ENCODE measurements at places on chromosomes 7 and 10. TPM values are rescaled to one million over a fixed set of nuclear protein-coding genes. Genes with fewer than 3 reads are reported as not detected.
A peak's percentile ranks its signal among the peaks of the same experiment; 100 is the strongest.

- no peak for DNase-seq
Measured at GRCh38 chr7:67738958-67739357, 742.3 kb downstream of the TYW1 start.

The TAS2R41 gene
- not detected for total RNA-seq

DNA sequence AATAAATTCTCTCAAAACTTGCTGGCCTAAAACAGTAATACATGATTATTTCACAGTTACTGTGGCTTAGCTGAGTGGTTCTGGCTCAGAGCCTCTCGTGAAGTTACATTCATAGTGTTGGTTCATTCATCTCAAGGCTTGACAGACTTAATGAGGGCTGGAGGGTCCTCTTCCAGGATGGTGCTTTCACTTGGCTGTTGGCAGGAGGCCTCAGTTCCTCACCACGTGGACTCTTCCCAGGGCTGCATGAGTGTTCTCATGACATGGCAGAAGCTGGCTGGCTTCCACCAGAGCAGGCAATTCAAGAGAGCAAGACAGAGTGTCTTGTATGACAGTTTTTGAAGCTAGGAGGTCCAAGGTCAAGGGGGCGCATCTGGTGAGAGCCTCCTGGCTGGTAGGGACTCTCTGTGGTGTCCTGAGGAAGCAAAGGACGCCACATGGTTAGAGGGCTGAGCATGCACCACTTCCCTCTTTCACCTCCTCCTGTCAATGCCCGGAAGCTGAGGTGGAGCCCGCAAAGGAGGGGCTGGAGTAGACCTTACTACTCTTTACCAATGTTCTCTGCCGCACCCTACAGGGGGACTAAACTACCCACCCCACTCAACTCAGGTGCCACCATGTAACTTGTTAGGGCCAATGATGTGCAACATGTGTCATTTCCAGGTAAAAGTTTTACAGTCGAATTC is 58.2 kb upstream of the YAE1 start:
- DNase-seq, result peak; percentile 69

DNA sequence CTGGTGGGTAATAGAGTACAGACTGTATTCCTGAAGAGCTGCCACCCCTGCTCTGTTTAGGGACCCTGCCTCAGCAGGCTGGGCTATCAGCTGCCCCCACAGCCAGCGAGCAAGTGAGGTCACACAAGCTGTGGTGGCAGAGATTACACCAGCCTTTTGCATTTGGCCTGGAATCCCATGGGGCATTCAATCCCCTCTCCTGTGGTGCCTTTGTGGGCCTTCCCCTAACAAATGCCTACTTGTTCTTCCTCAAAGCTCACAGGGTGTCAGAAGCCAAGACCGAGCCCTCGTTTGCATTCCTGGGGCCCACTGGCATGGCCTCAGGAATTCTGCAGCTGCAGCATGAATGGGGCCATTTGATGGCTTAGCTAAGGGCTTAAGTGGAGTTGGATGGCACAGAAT is 212.7 kb upstream of the PHYHIPL start:
- peak; percentile 50 for DNase-seq

DNA sequence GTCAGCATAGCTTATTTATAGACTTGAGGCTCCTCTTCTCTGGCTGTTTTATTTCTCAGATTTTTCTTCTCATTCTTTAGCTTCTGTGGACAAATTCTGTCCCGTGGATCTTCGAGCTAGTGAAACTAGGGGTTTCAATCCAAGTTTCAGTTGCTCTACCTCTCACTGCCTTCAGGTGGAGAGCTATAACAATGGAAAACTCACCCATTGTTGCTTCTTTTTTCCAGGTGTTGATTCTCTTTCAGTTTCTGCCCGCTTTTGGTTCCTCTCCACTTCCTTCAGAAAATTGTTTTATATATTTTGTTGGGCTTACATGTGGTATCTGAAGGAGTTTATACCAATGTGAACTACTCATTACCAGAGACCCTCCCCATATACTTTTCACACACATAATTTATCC is 266.1 kb downstream of the TCF7L2 start:
- no peak for DNase-seq

DNA sequence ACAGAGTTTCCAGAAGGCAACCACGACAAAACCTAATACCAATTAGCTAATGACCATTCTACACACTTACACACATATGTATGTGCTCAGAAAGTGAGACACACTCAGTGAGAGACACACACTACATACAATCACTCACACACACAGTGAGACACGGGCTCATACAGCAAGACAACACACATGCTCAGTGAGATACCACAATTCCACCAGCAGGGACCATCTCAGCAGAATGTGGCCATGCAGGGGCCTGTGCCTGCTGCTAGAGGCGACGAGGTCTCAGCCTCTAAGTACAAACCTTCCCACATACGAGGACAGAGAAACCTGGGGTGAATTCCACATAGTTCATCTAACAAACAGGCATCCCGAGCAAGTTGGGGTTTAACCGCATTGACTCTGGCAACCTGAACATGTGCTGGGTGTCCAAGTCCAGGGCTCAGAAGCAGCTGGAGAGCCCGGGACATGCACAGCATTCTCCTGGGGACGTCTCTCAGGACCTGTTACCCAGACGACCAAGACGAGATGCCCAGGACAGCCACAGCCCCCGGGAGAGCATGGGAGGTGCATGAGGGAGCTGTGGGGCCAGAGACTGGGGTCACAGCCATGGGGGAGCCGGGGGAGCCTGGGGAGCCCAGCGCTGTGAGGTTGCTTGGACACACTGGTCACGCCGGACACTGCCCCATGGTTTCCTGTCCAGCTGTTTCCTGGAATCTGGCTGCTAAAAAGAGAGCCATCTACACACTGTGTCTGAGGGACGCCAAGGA is 523.6 kb downstream of the PTPRN2 start:
- no peak for DNase-seq

DNA sequence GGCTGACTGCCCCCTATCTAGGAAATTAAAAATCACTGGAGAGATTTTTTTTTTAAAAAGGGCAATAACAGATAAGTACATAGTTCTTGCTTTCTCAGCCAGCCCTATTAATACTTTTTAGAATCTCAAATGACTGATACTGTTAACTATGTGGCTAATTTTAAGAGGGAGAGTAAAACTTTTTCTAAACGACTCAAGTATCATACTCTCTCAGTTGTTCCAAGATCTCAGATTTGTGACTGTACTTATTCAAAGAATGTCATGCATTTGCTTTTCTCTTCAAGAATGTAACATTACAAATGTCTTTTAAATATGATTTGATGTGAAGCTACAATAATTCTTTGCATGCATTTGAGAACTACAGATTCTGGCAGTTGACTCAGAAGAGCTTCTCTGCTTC is 55.4 kb upstream of the RAB11FIP2 start:
- DNase-seq, result no peak

DNA sequence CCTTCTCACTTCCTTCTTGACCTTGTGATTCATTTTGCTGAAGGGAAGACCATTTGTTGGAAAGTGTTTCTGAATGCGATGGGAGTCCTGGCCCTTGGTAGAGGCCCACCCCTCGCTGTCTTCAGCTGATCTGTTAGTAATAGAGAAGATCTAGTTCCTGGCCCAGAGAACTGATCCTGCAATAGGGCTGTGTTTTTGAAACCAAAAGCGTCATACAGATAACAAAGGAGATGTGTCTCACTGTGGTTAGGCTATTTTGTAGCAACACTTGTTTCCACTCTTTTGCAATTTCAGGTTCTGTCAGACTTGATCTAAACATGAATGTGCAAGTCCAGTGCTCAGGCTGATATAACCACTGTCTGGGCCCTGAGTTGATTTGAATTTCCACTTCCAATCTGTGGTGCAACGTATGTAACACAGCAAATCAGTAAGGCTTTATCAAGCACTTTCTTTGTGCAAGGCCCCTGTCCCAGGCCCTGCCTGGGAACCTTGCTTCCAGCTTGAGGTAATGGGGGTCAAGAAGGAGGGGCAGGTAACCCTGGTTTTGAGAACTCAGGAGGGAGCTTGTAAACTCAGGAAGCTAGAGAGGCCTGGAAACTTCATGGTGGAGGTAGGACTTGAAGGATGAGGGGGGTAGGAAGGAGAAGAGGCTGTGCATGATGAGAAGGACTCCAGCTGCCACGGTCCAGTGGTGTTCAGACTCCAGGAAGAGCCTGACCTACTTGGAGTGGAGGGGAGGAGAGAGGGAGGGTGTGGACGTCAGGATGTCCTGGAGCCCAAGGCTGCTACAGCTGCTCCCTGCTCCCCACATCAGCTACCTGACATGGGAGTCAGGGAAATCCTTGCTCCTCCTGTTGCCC is 42.2 kb upstream of the SRGN start:
- peak; percentile 36 for DNase-seq

DNA sequence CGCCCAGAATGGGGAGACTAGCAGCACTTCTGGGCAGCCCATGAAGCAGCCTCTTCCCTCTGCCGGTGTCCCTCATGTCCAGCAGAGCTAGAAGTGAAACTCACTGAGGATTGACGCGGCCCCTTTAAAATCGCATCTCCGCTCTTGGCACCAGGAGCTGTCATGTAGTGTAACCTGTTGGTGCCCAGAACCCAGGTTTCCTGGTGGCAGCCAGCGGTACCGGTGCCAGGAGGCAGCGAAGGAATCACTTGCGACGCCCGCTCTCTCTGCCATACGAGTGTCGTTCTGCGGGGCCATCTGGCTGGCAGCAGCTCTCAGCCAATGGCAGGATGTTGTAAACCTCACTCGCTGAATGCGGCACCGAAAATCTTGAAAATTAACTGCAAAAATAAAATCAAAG is 82.7 kb downstream of the CUX1 start:
- peak; percentile 89 for DNase-seq

- DNase-seq, result no peak
Measured at GRCh38 chr7:103379270-103379975, 32.0 kb downstream of the PSMC2 start.

The FEZF1 gene
- total RNA-seq, result not detected

GRCh38 chr10:98444314-98445006 is 2.3 kb downstream of the HPS1 start:
- DNase-seq, result peak; percentile 39

DNA sequence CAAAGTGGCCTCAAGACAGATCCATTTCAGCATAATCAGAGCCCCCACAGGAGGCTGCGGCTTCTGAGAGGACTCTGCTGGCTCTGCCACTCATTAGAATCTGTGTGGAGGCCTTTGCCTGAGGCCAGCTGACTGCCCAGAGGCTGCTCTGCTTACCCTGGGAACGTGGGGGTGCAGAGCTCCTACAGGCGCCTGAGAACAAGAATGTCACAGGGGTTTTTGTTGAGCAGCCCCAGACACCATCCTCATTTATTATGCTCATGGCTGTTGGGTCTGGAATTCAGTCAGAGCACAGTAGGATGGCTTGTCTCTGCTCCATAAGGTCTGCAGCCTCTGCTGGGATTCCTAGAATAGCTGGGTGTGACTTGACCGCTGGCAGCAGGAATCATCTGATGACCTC is 101.8 kb upstream of the GDF10 start:
- DNase-seq, result no peak

GRCh38 chr10:61554925-61555324 is 101.7 kb upstream of the TMEM26 start:
- no peak for DNase-seq

DNA sequence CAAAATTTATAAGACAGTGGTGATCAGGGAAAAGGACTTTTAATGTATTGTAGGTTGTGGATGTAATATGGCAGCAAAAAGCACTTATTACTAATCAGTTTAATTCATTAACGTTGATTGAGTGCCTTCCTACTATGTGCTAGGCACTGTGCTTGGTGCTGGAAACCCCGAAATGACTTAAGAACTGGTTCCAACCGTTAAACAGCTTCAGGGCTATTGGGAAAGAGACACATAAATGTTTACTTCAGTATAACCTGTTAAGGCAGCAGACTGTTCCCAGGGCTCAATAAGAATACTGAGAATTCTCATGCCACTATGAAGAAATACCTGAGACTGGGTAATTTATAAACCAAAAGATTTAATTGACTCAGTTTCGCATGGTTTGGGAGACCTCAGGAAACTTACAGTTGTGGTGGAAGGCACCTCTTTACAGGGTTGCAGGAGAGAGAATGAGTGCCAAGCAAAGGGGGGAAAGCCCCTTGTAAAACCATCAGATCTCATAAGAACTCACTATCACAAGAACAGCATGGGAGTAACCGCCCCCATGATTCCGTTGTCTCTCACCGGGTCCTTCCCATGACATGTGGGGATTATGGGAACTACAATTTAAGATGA is 1.1 kb upstream of the SLC25A13 start:
- no peak for DNase-seq

The CRTAC1 gene
- total RNA-seq, result 2.6 TPM

DNA sequence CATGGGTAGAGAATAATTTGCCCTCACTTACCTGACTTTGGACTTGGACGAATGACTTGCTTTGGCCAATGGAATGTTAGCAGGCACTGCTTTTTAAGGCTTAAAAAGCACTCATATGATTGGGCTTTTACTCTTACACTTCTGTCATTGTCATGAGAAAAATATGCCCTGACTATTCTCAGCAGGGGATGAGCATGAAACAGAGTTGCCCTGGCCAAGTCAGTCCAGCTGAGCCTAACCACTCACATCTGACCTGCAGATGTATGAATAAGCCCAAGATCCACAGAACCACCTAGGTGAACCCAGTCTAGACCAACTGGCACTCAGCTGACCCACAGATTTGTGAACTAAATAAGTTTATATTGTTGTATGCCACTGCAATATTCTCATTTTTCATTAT is 573.5 kb downstream of the TNS3 start:
- no peak for DNase-seq

DNA sequence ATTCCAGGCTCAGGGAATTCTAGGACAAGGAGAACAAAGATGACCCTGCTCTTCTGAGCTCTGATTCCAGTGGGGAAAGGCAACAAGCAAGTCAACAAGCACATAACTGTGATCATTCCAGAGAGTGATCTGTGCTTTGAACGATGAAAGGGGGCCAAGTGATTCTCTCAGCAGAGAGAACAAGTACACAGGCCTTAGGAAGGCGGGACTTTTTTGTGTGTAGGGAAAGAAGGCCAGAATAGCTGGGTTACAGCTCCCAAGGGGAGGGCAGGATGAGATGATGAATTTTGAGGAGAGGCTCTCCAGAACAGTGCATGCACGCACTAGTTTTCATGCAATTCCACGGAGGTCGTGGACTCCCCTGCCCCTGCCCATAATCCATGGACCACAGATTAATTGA is 565.2 kb downstream of the SDK1 start:
- DNase-seq, result no peak

- no peak for DNase-seq
Measured at GRCh38 chr7:37815671-37816371, 32.6 kb upstream of the NME8 start.

- peak; percentile 57 for DNase-seq
Measured at GRCh38 chr10:79948976-79949722, at the start of gene SFTPD. TSS of gene SFTPD (minus strand) at chr10:79949105. CDS start at chr10:79946659, 2,446 bp downstream.

Data from thyroid gland (tissue), 4 donors.